A549 treated with dexamethasone at 1 μM for 4 hours (cell line): ENCODE measurements at places on chromosomes 11 and 22. TPM values are rescaled to one million over a fixed set of nuclear protein-coding genes. Genes with fewer than 3 reads are reported as not detected.

The CYB5R2 gene
- total RNA-seq: 3.5 to 6.1 TPM (median 4.0 TPM) in 5 replicates

The MMP12 gene
- 0.04 to 0.12 TPM (median 0.08 TPM) in 4 of 5 replicates, not detected in the other for total RNA-seq

The USP2 gene
- 1.3 to 2.4 TPM (median 1.4 TPM) in 5 replicates for total RNA-seq

The C11orf52 gene
- 0.15 to 0.45 TPM (median 0.26 TPM) in 5 replicates for total RNA-seq

The SLC25A18 gene
- 0.51 to 0.93 TPM (median 0.82 TPM) in 5 replicates for total RNA-seq

The OR8B8 gene
- total RNA-seq: not detected in 5 replicates

The ACTN3 gene
- total RNA-seq: 0.04 to 0.06 TPM (median 0.04 TPM) in 4 of 5 replicates, not detected in the other

The CECR2 gene
- total RNA-seq: 0.06 to 0.13 TPM (median 0.09 TPM) in 5 replicates

The SLC2A11 gene
- 7.9 to 11.3 TPM (median 10.2 TPM) in 5 replicates for total RNA-seq

The TPBGL gene
- 0.16 to 0.26 TPM (median 0.19 TPM) in 5 replicates for total RNA-seq
